ENCODE measurements at places on chromosomes 7 and 10. TPM values are rescaled to one million over a fixed set of nuclear protein-coding genes. Genes with fewer than 3 reads are reported as not detected.

The NPTX2 gene
- total RNA-seq = 2.7 TPM

The PAPSS2 gene
- total RNA-seq = 147 TPM

The GDF2 gene
- total RNA-seq = not detected

The ELN gene
- 4.2 TPM for total RNA-seq

The ZNF680 gene
- 6.5 TPM for total RNA-seq

The PBLD gene
- 6.7 TPM for total RNA-seq

The HOXA5 gene
- total RNA-seq = 1.4 TPM

The ANKIB1 gene
- total RNA-seq = 56.4 TPM

The HOXA6 gene
- 4.4 TPM for total RNA-seq

All from smooth muscle cell of bladder (primary cell).